ENCODE measurements at places on chromosomes 12 and 14. TPM values are rescaled to one million over a fixed set of nuclear protein-coding genes. Genes with fewer than 3 reads are reported as not detected.

Gene TCL1A
- total RNA-seq: not detected

Gene WDR20
- total RNA-seq: 23.7 TPM

Gene PLEKHD1
- 0.15 TPM for total RNA-seq

Gene KRT6C
- total RNA-seq: not detected

Gene PGF
- 0.26 TPM for total RNA-seq

Gene OAS2
- total RNA-seq: 10.5 TPM

Gene IL26
- total RNA-seq: not detected

Gene GDF3
- total RNA-seq: not detected

Gene ADAM20
- total RNA-seq: 0.17 TPM

Gene KRT73
- not detected for total RNA-seq

Gene SLC17A8
- not detected for total RNA-seq

Gene TTC9
- total RNA-seq: 3.6 TPM

DNA sequence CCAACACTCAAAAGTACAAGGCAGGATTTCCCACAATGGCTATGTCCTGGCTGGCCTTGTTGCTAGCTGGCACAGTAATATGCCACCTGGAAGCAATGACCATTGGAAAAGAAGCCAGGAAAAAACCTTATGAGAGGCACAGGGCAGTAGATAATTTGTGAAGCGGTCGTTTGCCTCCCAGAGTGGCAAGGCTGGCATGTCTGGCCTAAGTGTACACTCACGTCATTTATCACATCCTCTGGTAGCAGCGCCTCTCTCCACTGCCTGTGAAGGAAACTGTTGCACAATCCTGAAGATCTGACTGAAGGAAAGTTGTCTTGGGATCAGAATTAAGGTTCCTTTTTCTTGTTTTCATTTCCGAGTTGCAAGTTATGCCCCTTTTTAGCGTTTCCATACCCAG lies 408.5 kb downstream of the ZFP36L1 start:
- no peak for DNase-seq

DNA sequence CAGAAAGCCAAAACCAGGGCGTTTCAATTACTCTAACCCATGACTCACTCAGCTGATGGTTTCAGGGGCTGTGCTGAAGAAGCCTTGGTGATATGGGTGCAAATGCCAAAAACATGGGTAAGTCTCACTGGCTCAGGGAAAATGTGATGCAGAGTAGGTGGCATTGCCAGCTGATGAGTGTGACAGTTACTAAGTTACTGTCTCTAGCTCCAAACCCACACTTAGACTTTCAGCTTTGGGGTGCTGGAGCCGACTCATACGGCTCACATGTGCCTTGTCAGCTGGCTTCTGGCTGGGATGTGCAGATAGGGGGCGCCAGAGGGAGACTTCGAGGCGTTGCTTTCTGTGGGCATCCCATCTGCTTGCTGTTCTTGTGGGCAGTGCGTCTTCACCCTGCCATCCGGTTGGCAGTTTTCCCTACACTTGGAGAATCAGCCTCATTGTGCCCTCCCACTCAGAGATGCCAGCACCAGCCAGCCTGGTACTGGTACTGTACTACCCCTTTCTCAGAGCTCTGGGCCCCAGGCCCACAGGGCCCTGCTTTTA lies 11.1 kb upstream of the KRT7 start:
- DNase-seq: peak; percentile 82

DNA sequence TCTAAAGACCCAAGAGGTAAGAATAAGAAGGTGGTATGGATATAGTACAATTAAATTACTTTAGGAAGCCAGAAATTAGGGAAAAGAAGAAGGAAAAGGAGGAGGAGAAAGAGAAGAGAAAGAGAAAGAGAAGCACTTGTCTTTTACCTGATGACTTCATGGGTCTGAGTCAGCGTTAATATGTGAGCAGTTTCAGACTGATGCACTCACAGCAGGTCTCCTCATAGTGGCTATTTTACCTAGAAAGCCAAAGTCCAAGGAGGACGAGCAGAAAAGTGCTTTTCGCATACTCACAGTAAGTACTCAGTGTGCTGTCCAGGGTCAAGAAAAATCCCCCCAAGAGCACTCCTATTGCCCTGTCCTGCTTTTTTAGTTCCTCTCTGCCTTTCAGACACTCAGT lies 222.1 kb downstream of the C12orf42 start:
- DNase-seq: no peak

GRCh38 chr14:99888149-99888548 lies 94.9 kb downstream of the EML1 start:
- no peak for DNase-seq

- DNase-seq: no peak
Observed at GRCh38 chr14:87286191-87286590, 706.8 kb downstream of the GALC start.

DNA sequence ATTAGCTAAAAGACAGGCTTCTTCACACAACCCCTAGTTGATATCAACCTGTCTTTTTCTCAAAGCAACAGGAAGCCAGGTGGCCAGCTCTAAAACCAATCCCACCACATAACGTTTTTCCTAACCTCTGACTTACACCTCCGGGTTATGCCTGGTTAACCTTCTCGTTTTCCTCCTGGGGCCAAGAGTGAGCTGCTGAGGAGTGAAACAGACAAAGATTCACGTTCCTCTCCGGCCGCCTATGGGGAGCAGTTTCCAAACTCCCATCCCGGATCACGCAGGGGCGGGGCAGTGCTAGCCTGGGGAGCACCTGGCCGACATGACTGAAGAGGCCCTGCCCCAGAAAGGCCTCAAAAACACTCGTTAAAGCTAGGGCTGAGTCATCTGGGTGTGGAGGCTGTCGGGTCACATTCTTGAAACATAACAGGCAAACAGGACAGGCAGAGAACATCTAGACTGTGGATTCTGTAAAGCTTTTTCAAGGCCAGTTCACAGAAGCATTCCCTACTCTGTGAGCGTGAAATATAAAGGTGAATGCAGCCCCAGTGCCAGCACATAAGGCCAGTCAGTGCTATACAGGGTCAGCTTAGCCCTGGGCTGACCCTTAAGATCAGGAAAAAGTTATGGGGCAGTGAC lies 25.9 kb upstream of the LGALS3 start:
- DNase-seq: peak; percentile 100

- no peak for DNase-seq
Observed at GRCh38 chr12:10196210-10196609, 16.5 kb upstream of the GABARAPL1 start.

DNA sequence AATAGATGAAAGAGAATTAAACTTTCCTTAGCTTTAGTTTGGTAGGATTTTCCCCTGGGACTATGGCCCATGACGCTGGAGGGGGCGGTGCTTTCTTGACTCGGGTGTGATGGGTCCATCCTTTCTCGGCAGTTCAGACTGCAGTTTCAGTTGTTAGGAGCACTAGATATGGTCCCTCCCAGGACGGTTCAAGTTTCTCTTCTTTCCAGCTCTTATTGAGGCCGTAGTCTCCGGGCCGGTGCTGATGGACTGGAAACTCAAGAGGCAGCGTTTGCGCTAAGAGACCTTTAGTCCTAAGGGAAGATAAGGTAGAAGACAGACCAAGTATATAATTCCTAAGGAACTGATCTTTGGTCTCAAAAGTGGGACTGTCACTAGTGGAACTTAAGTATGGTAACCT lies 111.2 kb downstream of the RIN3 start:
- DNase-seq: no peak

GRCh38 chr12:48084066-48084465 lies 21.8 kb downstream of the SENP1 start:
- peak; percentile 25 for DNase-seq

DNA sequence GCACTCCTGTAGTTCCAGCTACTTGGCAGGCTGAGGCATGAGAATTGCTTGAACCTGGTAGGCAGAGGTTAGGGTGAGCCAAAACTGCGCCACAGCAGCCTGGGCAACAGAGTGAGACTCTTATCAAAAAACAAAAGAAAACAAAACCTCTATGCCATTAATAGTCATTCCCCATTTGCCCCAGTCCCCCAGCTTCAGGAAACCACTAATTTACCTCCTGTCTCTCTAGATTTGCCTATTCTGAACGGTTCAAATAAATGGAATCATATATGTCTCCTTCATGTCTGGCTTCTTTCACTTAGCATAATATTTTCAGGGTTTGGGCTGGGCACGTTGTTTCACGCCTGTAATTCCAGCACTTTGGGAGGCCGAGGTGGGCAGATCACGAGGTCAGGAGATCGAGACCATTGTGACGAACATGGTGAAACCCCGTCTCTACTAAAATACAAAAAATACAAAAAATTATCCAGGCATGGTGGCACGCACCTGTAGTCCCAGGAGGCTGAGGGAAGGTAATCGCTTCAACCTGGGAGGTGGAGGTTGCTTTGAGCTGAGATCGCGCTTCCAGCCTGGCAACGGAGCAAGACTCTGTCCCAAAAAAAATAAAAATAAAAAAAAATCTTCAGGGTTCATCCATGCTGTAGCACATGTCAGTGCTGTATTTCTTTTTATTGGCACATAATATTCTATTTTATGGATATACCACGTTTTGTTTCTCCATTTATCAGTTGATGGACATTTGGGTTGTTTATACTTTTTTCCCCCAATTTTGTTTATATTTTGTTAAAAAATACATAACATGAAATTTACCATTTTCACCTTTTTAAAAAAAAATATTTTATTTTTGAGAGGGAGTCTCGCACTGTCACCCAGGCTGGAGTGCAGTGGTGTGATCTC lies 31.9 kb downstream of the KNTC1 start:
- no peak for DNase-seq

GRCh38 chr12:105292705-105293104 lies 37.8 kb upstream of the C12orf75 start:
- peak; percentile 51 for DNase-seq

DNA sequence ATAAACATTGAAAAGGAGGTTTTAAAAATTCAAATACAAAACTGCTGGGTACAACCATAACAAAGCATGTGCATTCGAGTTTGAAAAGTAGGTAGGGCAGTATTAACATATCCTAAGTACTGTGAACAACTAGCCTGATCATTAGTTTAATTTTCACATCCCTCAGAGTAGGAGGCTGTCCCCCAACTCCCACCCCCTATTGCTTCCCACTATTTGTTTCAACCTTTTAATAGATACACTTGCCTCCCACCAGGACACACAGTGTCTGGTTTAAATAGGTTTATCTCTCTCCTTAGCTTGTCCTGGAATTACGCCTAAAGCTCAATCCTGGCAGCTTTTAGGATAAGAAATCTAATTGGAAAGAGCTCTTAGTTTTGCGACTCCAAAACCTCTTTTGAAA lies 2.1 kb downstream of the TAOK3 start:
- peak; percentile 19 for DNase-seq

GRCh38 chr14:61203081-61203753 lies 77.9 kb downstream of the TMEM30B start:
- no peak for DNase-seq

- peak; percentile 46 for DNase-seq
Observed at GRCh38 chr14:24481622-24482324, 26.3 kb downstream of the CMA1 start.

DNA sequence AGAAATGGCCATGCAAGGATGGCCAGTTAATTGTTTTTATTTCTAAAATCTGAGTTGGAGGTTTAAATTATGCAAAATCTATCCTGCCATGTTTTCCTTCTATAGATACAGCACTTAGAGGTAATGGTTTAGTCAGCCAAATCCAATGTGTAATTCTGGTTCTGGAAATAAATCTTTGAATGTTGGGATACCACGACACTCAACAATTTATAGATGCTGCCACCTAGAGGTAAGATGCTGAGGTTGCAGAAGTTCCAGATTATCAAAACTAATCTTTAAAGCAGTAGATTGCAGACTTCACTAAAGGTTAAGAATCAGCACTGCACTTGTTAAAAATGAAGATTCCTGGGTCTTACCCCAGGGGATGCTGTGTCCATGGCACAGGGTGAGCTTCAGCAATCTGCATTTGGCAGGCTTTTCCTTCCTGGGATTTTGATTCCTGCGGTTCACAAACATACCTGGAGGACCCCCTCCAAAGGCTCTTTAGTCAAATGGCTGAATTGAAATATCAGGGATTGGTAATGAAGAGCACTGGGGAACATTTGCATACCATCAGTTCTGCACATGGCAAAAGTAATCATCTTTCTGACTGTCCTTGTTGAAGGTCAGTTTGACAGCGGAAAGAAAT lies 53.4 kb upstream of the ANO4 start:
- DNase-seq: peak; percentile 72

DNA sequence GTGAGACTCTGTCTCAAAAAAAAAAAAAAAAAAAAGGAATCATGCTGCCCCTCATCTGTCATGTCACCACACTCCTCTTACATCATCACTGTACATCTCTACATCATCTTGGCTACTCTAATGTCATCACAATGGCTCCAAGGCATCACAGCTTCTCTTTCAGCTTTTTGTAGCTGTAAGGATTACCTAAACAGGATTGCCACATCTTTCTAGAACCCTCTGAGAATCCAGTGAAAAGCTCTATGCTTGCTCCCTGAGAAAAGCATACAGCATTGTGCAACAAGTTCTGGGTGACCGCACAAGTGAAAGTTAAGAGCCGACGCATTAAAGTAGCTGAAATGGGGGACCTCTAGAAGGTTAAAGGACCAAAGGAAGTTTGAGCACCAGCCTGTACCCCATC lies 272.5 kb downstream of the C12orf50 start:
- no peak for DNase-seq

GRCh38 chr12:96456265-96456974 lies 33.0 kb upstream of the CFAP54 start:
- no peak for DNase-seq

DNA sequence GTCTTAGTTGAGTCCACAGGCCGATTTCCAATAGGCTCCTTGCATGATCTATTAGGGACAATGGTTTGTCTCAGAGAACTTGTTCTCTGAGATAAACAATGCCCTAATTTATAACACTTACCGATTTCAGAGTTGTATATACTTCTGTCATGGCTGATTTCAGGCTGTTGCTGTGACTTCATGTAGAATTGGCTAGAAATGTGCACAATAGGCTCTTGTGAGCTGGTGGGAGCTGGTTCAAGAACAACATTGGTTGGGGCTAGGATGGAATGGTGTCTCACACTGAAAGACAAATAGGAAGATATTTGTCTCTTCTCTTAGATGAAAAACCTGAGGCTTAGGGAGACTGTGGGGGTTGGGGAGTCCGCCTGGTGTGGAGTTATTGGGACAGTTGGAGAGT lies 6.7 kb upstream of the KRT86 start:
- no peak for DNase-seq

GRCh38 chr12:116818341-116818856 lies 62.8 kb downstream of the HRK start:
- DNase-seq: peak; percentile 39

- DNase-seq: no peak
Observed at GRCh38 chr12:130973109-130973508, 19.4 kb downstream of the ADGRD1 start.

- no peak for DNase-seq
Observed at GRCh38 chr12:122635471-122635870, 67.7 kb downstream of the HCAR2 start.

- DNase-seq: no peak
Observed at GRCh38 chr12:20507711-20508110, 139.4 kb downstream of the PDE3A start.

DNA sequence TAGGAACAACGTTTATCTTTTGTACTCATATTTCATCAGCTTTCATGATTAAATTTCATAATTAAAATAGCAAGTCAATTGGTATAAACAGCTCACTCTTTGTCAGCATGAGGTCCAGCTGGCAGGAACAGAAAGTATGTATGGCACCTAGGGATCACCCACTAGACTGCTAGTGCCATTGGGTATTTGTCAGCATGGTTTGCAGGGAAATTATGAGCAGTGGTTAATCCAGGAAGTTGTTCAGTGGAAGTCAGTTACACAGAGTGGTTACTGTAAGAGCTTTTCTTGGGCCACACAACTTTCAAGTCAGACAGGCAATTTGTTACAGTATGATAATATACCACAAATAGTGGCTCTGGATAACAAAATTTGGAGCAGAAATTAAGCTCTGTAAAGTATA lies 340.3 kb upstream of the RGS6 start:
- DNase-seq: peak; percentile 66

GRCh38 chr12:14948672-14949071 lies 10.3 kb upstream of the ERP27 start:
- peak; percentile 13 for DNase-seq

GRCh38 chr14:67510836-67511235 lies 22.3 kb upstream of the PLEKHH1 start:
- DNase-seq: no peak
